ENCODE measurements at places on chromosomes 12 and 14.

GRCh38 chr12:63222582-63222981, 71.6 kb upstream of the AVPR1A start:
- no peak for DNase-seq

DNA sequence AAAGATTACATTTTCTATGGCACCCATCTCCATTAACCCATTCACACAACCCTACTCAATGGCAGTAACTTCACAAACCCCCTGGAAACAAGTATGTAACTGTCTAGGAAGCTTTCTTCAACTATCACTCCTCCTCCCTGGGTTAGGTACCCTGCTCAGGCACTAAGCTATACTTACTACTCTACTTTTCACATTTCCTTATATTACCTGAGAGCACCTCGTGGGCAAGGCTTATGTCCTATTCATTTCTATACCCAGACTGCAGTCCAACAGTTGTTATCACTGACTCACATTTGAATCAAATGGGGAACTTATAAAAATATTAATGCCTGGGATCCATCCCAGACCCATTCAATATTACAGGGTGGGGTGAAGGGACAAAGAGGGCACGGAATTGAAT, 4.6 kb downstream of the PAWR start:
- DNase-seq: no peak

GRCh38 chr14:97120204-97120603, 323.0 kb downstream of the VRK1 start:
- DNase-seq: no peak

DNA sequence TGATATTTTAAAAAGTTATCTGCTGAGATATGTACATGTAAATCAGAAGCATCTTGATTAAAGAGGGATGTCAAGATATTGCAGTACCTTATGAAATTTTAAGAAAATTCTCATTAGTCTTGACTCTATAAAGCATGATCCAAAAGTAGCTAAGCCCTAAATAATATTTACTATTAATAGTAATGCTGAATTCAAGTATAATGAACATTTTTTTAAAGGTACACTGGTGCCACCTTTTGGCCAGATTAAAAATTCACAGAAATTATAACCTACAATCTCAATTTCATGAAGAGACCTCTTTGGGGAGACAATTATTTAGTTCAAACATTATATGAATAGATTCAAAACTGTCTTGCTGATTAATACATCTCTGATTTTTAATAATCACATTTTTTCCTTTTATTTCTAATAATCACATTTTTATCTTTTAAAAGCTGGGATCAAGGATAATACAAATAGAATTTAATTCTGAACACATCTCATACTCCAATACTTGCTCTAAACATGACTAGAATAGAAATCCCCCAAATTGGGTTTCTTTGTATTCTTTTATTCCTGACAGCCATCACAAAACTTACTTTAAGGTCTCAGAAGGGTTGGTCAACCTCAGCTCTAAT, 13.4 kb downstream of the AKAP5 start:
- DNase-seq: no peak

- peak; percentile 12 for DNase-seq
Observed at GRCh38 chr12:93668919-93669418, 8.2 kb upstream of the CRADD start.

GRCh38 chr12:13581031-13581430, 384.5 kb downstream of the EMP1 start:
- DNase-seq: no peak

DNA sequence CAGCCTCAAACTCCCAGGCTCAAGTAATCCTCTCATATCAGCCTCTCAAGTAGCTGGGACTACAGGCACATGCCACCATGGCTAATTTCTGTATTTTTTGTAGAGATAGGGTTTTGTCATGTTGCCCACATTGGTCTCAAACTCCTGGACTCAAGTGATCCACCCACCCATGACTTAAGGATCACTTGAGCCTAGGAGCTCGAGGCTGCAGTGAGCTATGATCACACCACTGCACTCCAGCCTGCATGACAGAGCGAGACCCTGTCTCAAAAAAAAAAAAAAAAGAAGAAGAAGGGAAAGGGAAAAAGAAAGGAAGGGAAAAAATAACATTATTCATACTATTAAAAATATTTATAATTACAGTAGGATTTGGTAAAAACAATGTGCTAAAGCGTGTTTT, 19.2 kb downstream of the EPS8 start:
- no peak for DNase-seq

GRCh38 chr12:51955702-51956101, 4.2 kb downstream of the ACVR1B start:
- DNase-seq: no peak

DNA sequence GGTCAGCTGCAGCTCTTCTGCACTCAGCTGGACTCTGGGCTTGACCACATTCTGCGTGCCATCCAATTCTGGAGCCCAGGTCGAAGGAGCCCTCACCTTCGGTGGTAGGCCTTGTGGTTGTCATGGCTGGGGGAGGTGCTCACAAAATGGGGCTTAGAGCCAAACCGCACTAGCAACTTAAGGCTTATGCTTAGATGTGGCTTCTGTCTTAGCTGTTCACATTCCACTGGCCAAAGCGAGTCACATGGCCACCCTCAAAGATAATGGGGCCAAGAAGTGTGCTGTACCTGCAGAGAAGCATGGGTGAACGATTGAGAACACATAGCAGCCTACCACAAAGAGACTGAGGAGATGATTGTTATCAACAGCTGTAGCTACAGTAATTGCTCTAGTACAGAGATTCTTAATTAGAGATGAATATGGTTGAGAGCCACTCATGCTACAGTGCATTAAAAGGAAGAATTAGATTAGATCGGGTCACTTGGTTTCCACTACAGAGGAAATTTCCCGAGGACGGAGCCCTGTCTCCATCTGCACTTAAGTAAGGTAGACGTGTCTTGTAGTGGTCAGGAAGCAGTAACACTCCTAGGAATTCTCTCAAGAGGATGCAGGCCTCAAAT, 334.6 kb upstream of the FKBP4 start:
- DNase-seq: no peak

DNA sequence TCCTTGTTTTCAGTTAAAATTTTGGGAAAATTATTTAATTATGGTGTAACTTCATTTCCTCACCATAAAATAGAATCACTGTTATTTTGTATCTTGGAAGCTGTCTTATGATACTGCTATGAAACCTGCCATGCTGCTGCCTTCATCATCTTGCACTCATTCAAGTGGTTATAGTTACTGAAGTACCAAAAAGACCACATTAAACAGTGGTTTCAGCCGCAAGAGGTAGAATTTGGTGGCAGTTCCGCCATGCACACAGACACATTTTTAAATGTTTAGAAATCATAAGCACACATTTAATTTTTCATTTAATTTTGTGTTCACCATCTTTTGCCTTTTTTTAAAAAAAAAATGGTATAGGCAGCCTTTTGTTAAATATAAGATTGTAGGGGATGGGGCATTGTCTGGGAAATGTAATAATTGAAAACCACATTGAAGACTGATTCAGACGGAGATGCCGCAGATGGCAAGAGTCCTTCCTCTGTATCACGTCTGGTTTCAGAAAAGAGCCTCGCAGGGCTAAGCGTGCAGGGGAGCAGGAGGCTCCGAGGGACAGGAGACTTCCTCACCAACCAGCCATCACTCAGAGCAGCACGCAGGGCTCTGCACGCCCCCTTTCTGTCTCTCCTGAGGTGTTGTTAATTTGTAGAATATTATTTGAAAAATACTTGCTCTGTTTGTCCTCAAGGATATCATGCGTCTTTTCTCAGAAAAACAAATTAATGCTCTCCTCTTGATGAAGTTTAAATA, 115.2 kb upstream of the PELI2 start:
- peak; percentile 5 for DNase-seq

DNA sequence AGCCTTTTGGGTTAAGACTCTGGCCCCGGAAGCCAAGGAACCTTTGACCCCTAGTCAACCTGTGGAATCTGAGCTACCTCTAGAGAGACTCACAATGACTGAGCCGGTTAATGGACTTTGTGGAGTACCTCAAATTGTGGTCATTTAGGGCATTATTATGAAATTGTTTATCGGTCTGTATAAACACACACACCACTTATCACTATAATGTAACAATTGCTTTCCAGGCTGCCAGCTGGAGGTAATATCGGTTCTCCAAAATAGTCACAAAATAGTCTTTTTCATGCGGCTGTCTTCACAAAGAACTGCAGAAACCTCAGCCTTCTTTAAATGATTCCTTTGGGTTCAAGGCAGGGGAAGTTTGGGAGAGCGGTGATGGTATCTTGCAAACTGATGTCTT, 144.2 kb downstream of the DACT1 start:
- DNase-seq: no peak

- no peak for DNase-seq
Observed at GRCh38 chr12:3560295-3560620, 69.3 kb downstream of the PRMT8 start.

DNA sequence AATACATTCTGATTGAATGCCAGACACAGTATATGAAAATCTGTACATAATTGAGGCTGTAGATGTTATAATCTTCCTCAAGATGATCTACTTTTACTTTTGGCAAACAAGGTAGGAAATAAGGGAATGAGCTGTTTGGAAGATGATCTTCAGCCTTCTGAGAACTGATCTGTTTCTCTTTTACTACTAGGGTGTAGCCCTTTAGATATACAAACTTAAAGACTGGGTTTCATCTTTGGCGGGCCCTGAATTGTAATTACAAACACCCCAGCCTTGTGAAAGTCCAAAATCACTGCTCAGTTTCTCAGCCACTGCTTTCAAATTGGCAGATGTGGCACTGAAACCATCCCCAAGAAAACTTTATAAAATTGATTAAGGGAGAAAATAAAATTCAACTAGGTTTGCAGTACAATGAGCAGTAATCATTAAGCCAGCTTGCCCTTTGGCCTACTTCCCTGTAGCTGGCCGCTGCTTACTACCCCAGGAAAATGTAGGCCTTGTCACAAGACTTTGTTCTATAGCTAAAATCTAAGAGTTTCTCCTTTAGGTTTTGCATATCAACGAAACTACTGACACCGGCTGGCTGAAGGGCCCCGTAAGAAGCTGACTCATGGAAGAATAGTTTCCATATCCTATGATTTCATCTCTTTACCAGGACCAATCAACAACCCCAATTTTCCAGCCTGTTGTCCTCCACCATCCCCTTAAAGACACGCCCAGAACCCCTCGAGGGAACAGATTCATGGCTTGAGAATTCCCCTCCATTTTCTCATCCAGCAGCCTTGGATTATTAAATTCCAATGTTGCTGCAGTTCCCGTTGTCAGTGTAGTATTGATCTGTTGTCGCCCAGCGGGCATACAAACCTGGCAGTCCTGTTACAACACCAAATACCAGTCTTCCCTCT, 210.8 kb downstream of the PCNX1 start:
- DNase-seq: no peak

DNA sequence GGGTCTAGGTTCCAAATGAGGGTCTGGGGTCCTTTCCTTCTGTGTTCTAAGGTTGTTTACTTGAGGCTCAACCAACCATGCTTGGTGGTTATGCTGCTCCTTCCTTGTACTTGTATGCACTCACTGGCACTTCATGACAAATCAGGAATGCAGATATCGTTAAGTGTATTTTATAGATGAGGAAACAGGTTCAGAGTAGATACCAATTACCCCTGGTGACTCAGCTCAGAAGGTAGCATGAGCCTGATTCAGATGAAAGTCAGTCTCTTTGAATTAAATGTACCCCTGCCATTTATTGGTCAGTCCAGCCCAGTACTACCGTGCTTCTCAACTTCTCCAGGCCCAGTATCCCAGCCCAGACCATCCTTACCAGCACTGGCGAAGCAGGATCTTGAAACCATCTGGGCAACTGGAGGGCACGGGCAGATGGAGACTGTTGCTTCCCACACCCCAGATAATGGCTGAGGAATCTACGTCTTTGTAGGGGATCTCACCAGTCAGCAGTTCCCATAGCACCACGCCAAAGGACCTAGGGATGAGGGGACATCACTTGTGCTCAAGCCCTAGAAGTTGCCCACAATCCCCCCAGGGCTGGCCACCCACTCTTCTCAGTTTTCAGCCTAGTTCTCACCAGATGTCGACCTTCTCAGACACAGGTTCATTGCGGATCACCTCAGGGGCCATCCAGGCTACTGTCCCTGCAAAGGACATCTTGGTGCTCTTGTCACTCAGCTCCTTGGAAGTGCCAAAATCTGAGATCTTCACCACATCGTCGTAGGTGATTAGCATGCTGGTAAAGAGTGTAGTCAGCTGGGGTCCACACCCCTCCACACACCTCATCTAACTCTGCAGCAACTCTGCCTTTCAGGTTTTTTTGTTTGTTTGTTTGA, 14.3 kb downstream of the MAP3K12 start:
- DNase-seq: no peak

DNA sequence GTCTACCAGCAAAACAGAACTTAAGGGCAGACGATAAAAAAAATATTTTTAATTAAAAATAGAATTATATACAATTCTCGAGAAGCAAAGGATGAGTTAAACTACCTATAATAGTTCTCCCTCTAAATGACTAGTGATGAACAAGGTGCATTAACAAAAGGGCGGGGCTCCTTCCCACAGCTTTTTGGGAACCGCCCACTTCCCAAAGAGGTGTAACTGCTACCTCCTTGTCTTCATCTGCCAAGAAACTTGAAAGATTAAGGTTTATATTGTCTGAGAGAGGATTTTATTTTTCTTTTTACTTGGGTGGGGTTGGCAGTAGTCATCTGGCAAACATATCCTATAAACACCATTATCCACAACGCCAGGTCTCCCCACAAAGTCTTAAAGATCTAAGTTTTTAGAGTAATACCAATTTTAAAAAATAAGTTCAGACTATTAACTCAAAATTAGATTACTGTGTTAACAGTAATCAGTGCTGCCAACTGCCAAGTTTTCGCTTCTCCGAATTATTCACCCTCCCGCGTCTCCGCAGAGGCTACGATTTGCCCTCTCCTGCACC, 938 bp downstream of the RALGAPA1 start:
- no peak for DNase-seq

GRCh38 chr12:117593815-117594400, 232.5 kb upstream of the NOS1 start:
- no peak for DNase-seq

DNA sequence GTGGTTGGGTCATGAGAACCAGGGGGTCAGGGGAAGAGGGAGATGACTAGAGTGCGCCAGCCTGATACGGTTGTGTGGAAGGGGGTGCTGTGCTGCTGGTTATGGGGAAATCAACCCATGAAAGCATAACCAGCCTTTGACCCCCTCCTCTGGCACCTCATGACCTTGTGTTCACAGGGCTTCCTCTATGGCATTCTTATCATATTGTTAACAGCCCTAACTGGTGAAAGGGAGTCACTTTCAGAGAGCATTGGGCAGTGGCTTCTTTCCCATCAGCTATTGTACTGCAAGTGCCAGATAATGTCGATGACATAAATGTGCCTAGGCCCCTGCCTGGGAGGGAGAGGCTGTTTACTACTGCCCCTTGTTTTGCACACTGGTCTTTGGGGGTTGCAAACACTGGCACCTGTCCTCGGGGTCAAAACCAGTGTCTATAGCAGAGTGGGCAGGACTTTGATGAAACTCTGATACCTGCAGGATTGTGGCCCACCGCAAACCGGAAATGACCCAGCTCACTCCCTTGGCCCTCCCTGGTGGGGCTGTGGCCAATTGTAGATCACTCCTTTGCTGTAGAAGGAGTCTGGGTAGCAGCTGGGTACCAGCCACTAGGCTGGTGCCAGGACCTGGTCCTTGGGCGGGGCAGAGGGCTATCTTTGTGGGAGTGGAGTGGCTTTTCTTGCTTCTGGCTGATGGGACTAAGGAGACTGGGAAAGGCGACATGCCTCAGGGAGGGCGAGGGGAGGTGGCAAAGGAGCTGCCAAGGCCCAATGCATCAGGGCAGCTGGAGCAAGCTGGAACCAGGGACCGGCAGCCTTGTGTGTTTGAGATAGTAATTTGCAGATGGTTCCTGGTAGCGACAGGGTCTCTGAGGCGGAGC, 634 bp upstream of the TMEM63C start:
- no peak for DNase-seq
